ENCODE measurements at places on chromosomes 12 and 14. TPM values are rescaled to one million over a fixed set of nuclear protein-coding genes. Genes with fewer than 3 reads are reported as not detected.

Gene CLEC7A
- 3.7 TPM for total RNA-seq

GRCh38 chr14:95486875-95487668, 29.4 kb downstream of the SYNE3 start:
- H3K4me3 ChIP-seq, result no peak overlapping the region
- H3K27ac ChIP-seq, result no peak overlapping the region
- peaks cover 43% of the 10 kb centered on the region for H3K4me1 ChIP-seq
- peaks cover 12% of the 10 kb centered on the region for H3K36me3 ChIP-seq
- no peak for DNase-seq

GRCh38 chr12:105256011-105256410, 20.0 kb upstream of the APPL2 start:
- no peaks in the 10 kb centered on the region for H3K4me1 ChIP-seq
- no peak overlapping the region for H3K4me3 ChIP-seq
- no peak overlapping the region for H3K27ac ChIP-seq
- no peaks in the 10 kb centered on the region for H3K27me3 ChIP-seq

GRCh38 chr14:76690502-76691105, 70.7 kb upstream of the VASH1 start:
- H3K27me3 ChIP-seq, result peaks cover 7% of the 10 kb centered on the region
- H3K36me3 ChIP-seq, result no peaks in the 10 kb centered on the region
- H3K4me3 ChIP-seq, result no peak overlapping the region
- no peak overlapping the region for H3K27ac ChIP-seq

Gene NOVA1
- total RNA-seq, result 0.14 TPM

Gene PIK3C2G
- not detected for total RNA-seq

Gene PUS1
- 18.2 TPM for total RNA-seq

GRCh38 chr14:96204151-96205058, at the start of gene BDKRB2:
TSS of gene BDKRB2 (plus strand) at chr14:96204839. CDS start at chr14:96237108, 32,269 bp downstream.
- no peak for DNase-seq
- no peaks in the 10 kb centered on the region for H3K36me3 ChIP-seq
- H3K27ac ChIP-seq, result no peak within 1 kb of the TSS
- no peaks in the 10 kb centered on the region for H3K4me1 ChIP-seq

DNA sequence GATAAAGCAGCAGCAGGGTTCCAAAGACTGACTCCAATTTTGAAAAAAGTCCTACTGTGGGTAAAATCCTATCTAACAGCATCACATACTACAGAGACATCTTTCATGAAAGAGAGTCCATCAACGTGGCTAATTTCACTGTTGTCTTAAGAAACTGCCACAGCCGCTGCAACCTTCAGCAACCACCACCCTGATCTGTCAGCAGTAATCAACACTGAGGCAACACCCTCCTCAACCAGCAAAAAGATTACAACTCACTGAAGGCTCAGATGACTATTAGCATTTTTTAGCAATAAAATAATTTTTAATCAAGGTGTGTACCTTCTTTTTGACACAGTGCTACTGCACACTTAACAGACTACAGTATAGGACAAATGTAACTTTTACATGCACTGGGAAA, 6.6 kb downstream of the CAPRIN2 start:
- no peaks in the 10 kb centered on the region for H3K27me3 ChIP-seq
- H3K36me3 ChIP-seq, result peaks cover 14% of the 10 kb centered on the region
- H3K27ac ChIP-seq, result no peak overlapping the region
- DNase-seq, result no peak
- no peak overlapping the region for H3K4me3 ChIP-seq
- peaks cover under 1% of the 10 kb centered on the region for H3K4me1 ChIP-seq

GRCh38 chr12:1595026-1595561, 713 bp upstream of the FBXL14 start:
- no peaks in the 10 kb centered on the region for H3K36me3 ChIP-seq
- H3K4me3 ChIP-seq, result peak overlapping the region; percentile 72
- peaks cover 36% of the 10 kb centered on the region for H3K4me1 ChIP-seq
- H3K27ac ChIP-seq, result peak overlapping the region; percentile 88
- H3K27me3 ChIP-seq, result no peaks in the 10 kb centered on the region
- DNase-seq, result peak; percentile 12

DNA sequence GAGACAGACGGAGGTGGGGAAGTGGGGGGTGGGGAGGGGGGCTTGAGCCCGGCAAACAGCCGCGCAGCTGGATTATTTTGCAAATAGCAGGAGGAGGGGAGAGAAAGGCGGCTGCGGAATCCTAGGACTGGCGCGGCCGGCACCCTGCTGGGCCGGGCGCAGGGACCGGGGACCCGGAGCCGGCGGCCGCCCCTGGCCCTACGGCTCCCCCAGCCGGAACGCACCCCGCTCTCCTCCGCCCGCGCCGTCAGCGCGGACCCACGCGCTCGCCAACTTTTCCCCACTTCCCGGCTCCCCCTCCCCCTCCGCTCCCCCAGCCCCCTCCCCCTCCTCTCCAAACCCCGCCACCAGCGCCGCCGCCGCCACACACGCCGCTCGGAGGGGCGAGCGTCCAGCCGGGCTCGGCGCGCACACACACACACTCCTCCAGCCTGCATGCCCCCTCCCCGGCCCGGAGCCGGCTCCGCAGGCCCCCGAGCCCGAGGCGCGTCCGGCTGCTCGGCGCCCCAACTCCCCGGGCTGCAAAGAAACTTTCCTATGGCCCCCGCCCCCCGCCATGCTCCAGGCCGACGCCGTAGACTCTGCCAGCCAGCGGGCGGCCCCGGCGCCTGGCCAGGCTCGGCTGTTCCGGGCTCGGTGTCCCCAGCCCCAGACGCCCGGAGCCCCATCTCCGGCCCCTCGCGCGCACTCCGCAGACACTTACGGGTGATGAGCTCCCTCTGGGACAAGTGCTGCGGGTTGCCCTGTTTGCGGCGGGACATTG, 1.4 kb downstream of the BCL11B start:
- H3K27me3 ChIP-seq, result no peaks in the 10 kb centered on the region
- peak overlapping the region; percentile 79 for H3K27ac ChIP-seq
- H3K4me1 ChIP-seq, result peaks cover 46% of the 10 kb centered on the region
- peak overlapping the region; percentile 97 for H3K4me3 ChIP-seq

DNA sequence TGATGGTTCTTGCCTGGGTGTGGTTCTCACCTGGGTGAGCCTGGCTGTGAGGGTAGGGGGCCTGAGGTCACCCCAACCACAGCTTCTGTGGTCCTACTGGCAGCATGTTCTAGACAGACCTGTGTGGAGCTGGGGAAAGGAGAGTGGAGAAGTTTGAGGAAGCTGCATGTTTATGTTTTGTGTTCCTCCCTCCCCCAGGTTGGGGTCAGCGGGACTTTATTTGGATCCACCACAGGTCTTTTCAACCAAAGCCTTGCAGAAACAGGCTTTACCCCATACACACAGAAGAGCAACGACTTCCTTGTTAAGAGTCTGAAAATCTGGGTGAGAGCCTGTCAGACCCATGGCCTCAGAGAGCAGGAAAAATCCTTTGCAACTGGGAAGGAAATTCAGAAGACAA, 5.6 kb downstream of the CD9 start:
- no peaks in the 10 kb centered on the region for H3K36me3 ChIP-seq
- H3K27ac ChIP-seq, result no peak overlapping the region
- H3K4me1 ChIP-seq, result peaks cover 9% of the 10 kb centered on the region
- H3K4me3 ChIP-seq, result no peak overlapping the region
- DNase-seq, result no peak

- no peak for DNase-seq
- H3K27me3 ChIP-seq, result no peaks in the 10 kb centered on the region
- H3K27ac ChIP-seq, result no peak overlapping the region
These were observed 73.3 kb downstream of the CEP128 start for GRCh38 chr14:80868260-80868659.
